ENCODE measurements at places on chromosomes 1 and 21.

GRCh38 chr1:72635719-72636118 is 353.4 kb upstream of the NEGR1 start:
- DNase-seq, result no peak

GRCh38 chr1:1752636-1753606 is 25.3 kb downstream of the NADK start:
- DNase-seq, result no peak

GRCh38 chr1:11592752-11593151 is 61.5 kb downstream of the FBXO2 start:
- no peak for DNase-seq

DNA sequence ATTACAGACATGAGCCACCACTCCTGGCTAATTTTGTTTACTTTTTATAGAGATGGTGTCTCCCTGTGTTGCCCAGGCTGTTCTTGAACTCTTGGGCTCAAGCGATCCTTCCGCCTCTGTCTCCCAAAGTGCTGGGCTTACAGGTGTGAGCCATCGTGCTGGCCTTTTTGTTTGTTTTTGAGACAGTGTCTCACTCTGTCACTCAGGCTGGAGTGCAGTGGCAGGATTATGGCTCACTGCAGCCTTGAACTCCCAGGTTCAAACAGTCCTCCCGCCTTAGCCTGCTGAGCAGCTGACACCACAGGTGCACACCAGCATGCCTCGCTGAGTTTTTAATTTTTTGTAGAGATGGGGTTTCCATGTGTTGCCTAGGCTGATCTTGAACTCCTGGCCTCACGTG is 49.1 kb downstream of the ADARB1 start:
- no peak for DNase-seq

DNA sequence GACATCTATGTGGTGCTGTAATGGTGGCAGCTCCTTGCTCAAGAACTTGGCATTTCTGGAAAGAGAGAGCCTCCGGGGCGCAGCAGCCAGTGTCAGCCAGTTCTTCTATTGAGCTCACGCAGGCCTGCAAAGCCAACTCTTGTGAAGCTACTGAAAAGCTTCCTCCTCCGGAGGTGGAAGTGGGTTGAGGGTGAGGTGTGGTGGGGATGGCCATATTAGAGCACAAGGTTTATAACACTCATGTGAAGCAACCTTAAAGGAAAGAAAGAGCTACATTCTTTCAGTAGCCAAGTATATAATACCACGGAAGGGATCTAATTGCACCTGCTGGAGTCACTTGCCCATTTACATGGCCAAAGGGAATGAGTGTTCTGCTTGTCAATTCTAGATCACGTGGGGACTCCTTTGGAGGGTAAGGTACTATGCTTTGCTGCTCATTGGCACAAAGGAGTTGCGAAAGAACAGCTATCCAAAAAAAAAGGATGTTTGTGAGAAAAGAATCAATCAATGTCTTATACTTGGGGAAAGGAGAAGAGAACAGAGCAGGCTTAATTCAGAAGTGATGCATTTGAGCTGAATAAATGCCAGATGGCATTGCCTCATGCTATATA is 18.3 kb upstream of the MAP10 start:
- peak; percentile 13 for DNase-seq

GRCh38 chr1:34843392-34844251 is 15.9 kb downstream of the SMIM12 start:
- DNase-seq, result no peak

DNA sequence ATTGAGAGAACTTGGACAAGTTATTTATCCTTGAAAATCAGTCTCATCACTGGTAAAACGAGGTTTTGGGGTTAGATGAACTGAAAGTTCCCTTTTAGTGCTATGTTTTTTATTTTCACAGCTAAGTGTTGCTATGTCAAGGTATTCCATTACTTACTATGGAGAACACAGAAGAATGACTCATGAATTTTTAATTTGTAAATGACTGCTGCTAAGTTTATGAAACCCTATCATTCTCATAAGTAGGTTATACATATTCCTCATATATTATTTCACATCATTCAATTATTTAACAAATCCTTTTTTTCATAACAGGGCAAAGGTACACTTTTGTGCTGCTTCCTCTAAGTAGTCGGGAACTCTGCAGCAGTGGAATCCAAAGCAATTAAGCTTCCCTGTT is 52.2 kb upstream of the ATP1A1 start:
- no peak for DNase-seq

DNA sequence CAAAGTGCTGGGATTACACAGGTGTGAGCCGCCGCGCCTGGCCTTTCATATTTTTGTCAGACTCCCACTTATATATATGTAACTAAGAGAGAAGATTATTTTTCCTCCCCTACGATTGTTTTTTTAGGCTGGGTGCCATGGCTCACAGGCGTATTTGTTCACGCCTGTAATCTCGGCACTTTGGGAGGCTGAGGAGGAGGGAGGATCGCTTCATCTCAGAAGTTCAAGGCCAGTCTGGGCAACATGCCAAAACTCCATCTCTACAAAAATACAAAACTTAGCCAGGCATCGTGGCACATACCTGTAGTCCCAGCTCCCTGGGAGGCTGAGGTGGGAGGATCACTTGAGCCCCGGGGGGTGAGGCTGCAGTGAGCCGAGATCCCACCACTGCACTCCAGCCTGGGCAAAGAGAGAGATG is 23.9 kb upstream of the ITLN2 start:
- no peak for DNase-seq

GRCh38 chr1:237562242-237562823 is 328.4 kb downstream of the ZP4 start:
- DNase-seq, result no peak

GRCh38 chr1:64532646-64533045 is 62.7 kb downstream of the CACHD1 start:
- no peak for DNase-seq
